ENCODE measurements at places on chromosomes 7 and 10.

DNA sequence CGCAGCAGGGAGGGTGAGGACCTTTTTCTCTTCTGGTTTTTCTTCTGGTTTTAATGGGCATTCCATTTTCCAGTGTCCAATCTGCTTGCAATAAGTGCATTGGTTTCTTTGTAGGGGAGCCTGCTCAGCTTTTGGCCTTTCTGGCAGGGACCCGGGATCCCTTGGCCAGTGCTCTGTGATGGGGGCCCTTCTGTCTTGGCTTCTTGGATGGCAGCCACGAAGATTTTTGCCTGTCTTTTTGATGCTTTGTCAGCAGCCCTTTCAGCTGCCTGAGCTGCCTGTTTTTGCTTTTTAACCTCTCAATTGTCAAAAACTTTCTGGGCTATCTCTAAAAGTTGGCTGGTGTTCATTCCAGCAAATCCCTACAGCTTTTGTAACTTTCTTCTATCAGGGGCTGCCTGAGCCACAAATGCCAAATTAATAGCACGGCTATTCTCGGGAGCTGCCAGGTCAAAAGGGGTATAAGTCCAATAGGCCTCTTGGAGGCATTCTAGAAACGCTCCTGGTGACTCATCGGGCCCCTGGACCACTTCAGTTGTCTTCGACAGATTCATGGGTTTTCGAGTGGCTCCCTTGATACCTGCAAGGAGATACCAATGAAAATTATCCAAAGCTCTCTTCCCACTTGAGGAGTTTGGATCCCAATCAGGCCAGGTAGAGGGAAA, 179.9 kb upstream of the MBL2 start:
- DNase-seq: no peak

DNA sequence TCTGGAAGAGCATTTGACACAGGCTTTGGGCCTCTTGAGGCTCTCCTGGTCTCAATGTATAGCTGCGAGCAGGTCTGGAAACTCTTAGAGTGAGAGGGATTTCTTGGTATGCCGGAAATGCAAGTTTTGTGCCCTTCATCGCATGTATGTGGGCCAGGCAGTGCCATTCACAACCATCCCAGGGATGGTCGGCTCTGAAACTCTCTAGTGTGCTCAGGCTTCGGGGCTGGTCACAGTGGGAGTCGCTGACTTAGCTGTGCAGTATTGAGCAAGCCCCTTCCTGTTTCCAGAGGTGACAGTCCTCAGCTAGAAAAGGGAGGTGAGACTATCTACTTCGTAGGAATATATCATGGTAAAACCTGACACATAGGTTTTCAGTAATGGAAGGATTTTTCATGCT, 2.0 kb upstream of the AOAH start:
- DNase-seq: no peak

- no peak for DNase-seq
Measured at GRCh38 chr7:45037876-45038275, 37.9 kb downstream of the CCM2 start.

DNA sequence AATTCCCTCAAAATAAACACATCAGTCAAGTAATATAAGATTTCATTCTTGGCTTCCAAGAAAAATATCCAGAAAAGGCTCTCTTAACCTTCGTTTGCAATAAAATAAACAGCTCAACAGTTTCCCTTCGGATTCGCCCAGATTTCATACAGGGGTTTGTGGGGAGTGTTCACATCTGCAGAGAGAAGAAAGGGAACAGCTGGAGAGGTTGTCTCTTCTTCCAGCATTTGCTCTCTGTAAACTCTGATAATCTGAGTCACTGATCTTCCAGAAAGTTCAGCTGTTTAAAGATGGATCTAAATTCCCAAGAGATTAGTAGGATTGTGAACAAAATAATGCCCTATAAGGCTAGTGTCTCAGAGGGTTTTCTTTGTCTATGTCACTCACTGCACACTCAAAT, 277.9 kb downstream of the HPSE2 start:
- no peak for DNase-seq

DNA sequence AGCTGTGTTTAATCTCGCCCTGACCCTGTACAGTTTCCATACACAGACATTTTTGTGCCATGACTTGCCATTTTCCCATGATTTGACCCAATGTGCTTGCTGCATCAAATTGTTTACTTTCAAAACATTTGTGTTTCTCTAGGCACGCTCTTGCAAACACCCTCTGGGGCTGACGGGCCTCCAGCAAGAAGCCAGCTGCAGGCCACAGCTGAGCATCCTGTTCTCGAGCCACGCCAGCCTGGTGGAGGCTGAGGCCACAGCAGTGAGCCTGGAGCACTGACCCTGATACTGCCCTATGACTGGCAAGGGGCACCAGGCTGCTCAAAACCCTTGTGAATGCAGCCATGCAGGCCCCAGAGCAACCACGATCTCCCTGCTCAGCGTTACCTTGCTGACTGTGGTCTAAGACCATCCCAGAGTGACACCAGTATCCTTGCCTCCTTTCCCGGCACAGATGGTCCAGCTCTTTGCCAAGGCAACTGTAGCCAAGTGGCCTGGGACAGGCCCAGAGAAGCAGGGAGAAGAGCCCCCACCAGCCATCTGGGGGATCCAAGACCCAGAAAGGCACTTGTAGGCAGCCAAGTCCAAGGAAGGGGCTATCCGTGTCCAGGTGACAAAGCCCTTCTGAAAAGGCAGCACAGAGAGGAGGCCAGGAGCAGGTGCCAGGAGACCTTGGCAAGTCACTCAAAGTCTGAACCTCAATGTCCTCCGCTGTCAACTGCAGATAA, 78.5 kb downstream of the OAT start:
- peak; percentile 81 for DNase-seq

DNA sequence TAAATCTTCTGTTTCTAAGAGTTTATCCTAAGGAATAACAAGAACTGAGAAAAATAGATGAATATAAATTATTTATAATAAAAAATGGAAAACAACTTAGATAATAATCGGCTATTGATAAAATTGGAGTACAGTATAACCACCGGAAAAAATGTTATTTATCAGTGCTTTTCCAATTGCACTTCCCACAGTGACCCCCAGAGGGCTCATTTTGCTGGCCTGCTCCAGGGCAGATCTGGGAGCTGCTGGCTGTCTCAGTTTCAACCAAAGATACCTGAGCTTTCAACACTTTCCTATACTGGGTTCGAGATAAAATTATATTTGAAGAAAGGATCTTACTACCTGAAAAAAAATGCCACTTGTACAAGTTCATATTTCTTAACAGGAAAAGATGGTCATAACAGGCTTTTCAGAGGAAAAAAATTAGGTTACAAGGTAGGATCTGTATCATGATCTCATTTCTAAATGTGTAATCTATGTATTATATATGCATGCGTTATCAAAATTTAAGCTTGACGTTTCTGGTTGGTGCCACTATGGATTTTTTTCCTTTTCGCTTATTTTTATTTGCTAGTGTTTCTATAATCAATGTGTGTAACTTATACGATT, 165.7 kb downstream of the NPSR1 start:
- DNase-seq: peak; percentile 12

GRCh38 chr10:1376384-1376945, 320.3 kb downstream of the WDR37 start:
- no peak for DNase-seq

DNA sequence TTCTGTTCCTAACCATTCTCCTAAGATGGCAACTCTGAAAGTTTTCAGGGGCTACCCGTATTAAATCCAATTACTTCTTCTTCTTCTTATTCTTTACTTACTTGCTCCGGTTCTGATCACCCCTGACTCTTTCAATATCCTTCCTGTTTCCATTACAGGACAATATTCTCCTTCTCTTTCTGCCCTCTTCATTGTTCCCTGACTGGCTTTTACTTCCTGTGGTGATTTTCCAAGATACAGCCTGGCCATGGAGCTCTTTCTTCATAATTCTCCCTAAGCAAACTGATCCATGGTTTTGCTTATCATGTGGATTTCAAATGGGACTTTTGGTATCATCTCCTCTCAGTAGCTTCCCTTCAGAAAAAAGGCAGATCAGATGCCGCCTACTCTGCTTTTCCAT, 35.4 kb downstream of the CCDC186 start:
- DNase-seq: no peak

Data from GM04504 (cell line).